ENCODE measurements at places on chromosomes 2 and 18.

DNA sequence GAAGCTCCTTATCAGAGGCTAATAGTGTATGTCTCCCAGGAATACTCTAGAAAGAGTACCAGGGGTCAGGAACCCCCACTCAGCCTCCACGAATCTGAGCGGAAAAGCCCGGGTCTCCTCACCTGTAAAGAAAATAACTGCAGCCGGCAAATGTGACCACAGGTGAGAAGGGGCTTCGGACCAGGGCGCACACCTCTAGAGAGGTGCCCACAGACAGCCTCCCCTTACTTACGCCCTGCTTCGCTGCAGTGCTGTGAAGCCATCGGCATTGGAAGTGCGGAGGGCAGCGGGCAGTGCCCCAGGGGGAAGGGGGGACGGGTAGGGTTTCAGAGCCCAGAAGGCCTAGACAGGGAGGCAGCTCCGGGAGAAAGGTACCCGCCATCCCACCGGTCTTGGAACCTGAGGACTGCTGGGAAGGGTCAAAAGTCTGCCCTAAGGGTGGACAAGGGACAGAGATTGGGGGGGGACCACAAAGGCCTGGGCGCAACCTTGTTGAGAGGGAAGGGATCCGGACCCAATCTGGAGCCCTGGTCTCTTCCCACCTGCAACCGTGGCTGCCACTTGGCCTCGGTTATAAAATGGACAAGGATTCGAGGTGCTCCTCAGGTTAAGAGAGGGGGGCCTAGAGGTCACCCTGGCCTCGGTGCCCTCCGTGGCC is 642 bp upstream of the STEAP3 start:
- DNase-seq, result no peak

- DNase-seq, result no peak
Measured at GRCh38 chr2:1192121-1192520, 221.1 kb upstream of the TPO start.

GRCh38 chr2:168085801-168086361 is 161.5 kb downstream of the STK39 start:
- DNase-seq, result no peak

DNA sequence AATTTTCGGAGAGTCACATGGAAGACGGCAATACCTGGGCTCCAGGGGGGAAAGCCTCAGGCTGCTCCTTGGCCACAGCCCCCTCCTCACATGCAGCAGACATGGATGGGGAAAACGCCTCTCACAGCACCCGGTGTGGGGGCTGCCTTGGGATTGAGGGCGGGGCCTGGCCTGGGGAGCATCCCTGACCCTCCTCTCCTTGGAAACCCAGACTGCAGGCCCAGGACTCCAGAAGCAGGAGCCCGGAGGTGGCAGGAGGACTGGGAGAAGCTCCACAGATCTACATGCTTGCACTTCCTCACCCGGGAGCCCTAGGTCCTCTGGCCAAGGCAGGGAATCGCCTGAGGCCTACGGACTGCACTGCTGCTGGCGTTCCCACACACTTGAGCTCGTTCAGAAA is 12.1 kb upstream of the HES6 start:
- no peak for DNase-seq

DNA sequence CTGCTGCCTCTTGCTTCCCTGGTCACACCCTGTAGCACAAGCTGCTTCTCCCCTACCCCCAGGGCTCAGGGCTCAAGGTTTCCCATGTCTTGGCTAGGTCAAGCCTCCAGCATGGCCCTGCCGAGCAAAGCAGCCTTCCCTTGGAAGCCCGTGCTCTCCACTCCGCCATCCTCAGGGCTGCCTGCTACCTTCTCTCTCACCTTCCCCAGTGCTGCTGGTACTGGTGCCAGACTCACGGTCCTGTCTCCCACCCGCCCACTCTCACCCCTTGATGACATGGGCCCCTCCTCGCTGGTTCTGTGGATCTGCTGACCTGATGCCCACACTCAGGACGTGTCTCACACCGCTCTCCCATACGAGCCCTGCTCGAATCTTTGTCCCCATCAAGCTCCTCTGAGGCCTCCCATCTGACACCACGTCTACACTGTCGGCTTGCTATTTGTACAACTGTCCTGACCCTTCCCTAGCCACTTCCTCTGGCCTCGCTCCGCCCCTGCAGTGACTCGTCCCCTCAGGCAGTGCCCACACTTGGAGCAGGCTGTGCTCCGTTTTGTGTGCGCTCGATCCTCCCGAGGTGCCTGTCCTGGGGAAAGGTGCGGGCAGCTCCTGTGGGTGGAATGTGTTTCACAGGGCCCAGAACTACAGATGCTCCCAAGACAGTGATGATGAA is 49.9 kb downstream of the ZAP70 start:
- DNase-seq, result no peak

DNA sequence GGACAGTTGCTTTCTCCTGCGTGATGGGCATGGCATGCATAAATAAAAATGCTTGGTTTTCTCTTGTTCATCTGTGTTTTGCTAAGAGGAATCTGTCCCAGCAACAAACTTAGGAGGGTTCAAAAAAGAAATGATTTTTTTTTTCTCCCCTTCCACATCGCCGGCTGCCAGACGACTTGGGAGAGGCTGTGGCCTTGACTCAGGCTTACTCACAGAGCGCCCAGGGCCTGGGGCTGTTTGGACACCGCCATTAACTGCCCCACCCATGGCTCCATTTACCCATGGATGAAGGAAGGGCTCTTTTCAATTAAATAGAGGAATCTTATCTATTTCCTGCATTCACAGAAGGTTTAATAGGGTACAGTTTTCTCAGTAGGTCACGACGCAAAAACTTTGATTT is 22.3 kb upstream of the SERPINB5 start:
- DNase-seq, result no peak

DNA sequence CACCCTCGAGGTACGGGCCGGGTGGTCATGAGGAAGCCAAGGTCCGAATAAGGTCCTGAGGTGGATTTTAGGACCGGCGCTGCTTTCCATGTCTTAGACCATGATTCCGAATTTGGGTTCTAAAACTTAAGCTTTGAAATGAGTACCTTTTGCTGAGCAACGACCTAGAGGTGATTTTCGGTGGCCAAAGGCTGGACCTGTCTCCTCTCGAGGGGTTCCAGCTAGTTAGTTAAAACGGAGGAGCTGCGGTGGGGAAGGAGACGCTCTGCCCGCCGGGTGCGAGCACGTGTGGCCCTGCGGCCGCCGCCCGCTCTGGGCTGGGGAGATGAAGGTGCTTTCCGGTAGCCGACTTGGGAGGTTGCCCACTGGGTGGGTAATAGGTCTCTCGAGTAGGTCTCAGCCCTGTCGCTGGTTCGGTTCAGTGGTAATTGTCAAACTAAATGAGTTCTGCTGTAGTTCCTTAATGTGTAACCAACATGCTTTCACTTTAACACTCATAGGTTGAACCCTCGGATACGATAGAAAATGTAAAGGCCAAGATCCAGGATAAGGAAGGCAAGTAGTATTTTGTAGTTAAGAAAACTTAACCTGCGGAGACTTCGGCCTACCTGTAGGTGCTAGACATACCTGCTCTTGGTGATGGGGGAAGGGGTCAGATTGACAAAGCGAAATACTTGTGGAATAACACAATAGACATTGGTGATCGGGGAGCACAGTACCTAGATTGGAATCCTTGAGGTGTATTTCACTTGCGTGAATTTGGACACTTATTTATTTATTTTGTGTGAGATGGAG is 572 bp downstream of the RPS27A start:
- no peak for DNase-seq

- DNase-seq, result no peak
Measured at GRCh38 chr2:205218056-205218455, 464.2 kb upstream of the NRP2 start.

DNA sequence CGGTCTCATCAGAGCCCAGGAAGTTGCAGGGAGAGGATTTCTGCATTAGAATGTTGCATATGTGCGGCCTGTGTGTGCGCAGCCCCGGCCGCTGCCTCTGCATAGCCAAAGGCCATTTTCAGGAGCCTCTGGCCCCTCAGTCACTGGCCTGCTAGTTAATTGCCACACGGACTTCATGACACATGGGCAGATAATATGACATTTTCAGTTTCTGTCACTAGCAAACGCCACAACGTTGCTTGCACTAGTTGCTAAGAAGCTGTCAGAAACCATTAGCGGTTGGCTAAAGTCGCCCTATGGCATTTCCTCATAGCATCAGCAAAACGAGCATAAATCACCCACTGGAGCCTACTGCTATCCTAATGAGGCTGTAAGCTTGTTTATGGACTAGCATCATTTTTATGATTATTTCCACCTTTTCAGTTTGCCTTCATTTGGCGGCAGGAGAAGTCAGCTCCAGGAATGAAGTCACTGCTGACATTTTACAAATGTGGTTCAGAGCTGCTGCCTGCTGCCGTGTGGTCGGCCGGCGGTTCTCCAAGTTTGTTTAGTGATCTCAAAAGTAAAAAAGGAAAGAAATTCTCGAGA is 73.7 kb downstream of the MEIS1 start:
- DNase-seq, result no peak

DNA sequence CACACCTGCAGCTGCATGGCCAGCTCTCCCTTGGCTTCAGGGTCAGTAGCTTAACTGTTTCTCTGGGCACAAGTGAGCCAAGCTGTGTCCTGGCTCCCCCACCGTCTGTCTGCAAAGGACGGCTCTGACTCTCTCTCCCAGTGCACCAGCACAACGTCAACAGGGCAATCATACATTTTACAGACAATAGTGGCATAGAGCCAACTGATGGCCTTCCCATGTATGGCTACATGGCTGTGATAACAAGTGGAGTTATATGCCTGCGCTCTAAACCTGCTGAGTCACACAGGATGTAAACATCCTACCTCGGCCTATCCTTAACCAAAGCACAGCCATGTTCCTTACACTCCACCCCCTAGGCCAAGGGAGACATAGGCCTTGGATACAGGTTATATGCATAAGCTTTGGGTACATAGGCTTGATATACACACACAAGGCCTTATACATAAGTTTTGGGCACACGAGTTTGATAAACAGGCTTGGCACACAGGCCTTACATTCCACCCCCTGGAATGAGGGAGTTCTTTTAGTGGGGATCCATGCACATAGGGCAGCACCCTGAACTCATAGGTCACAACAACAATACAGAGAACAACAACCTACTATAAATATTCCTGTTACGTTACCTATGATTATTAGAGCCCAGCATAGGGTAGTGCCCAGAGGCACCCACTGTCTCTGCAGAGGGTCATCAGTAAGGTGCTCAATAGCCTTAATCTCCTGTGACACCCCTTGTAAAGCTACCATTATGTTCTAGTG is 17.7 kb downstream of the PHOSPHO2 start:
- peak; percentile 55 for DNase-seq

DNA sequence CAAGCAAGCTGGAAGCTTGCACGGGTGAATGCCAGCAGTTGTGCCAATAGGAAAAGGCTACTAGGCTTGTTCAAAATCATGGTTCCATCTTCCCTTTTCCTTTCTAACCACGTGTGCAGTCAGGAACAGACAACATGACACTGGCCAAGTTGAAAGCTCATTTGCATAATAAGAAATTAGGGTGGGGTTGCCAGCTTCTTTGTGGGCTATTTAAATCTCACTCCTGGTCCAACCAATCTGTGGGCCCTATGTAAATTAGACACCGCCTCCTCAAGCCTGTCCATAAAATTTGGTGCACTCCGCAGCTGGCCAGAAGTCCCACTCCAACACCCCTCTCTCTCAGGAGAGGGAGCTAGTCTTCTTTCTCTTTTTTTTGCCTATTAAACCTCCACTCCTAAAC is 1948.4 kb upstream of the PIK3C3 start:
- no peak for DNase-seq

GRCh38 chr2:139216435-139216834 is 436.2 kb upstream of the NXPH2 start:
- no peak for DNase-seq

- DNase-seq, result no peak
Measured at GRCh38 chr2:215441560-215442400, 5.9 kb upstream of the FN1 start.

- no peak for DNase-seq
Measured at GRCh38 chr2:69456950-69457445, 19.8 kb upstream of the NFU1 start.
